GM04503 (cell line): ENCODE measurements at places on chromosomes 7 and 10.

GRCh38 chr7:25985196-25985595, 166.8 kb upstream of the NFE2L3 start:
- no peak for DNase-seq

- DNase-seq = no peak
Measured at GRCh38 chr10:120824881-120825309, 26.3 kb upstream of the WDR11 start.

DNA sequence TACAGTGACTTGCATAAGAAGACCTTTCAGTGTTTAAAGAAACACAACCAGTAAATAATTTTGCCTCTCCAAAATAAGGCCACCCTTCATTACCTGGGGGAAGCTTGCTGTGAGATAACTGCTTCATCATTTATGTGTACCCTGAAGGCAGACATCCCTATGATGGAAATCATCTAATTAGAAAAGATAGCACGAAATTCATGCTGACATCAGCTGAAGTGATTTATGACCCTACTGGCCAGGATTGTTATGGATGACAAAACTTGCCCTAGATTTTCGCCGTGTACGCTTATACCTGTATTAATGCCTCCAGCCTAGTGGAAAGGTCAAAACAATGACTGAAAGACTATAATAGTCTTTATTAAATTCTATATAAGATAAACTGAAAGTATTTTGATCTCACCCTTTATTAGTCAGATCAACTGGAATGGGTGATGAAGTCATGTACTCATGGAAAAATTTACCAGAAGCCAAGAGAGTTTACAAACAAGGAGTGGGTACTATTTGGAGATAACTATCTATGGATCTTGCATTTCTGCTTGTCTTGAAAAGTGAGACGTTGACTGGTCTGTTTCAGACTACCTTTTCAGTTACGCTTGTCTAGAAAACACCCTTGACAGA, 114.2 kb downstream of the PPP1R3A start:
- no peak for DNase-seq

GRCh38 chr10:106757521-106757920, 407.0 kb downstream of the SORCS1 start:
- no peak for DNase-seq

DNA sequence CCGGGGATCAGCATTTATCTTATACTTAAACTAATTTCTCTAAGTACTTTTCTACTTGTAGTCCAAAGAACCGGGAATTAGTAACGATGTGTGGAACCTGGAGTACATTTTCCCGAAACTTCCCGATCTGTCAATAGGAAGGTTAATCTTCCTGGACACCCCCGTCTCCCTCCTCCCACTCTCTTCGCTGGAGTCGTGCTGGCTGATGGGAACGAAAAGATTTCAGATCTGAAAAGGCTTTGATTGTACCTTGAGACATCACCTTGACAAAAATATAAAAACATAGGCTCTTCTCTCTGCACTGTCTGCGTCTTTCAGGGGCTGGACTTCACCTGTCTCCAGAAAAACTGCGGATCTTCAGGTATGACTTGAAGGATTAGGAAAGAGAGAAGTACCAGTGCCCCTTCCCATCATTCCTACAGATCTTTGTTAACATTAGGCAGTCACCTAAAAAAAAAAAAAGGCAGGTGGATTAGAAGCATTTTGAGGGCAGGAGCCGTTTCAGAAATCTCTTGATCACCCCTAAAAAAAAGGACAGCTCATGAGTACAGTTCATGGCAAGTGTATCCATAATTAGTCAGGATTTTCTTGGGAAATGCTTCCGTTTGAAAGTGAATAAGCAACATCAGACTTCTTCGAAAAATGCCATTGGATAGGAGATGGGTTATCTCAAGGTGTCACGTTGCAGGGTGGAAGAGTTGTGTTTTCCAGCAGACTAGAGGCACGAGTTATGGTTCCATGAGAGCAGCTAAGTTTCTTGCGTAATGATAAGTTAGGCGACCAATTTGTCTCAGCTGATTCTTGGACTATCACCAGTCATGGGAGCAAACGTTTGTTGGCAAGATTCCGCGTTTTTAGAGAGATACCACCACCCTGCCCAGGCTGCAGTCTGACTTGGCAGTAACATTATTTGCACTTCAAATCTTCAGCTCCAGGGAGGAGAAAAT, 7.8 kb upstream of the BAMBI start:
- no peak for DNase-seq

DNA sequence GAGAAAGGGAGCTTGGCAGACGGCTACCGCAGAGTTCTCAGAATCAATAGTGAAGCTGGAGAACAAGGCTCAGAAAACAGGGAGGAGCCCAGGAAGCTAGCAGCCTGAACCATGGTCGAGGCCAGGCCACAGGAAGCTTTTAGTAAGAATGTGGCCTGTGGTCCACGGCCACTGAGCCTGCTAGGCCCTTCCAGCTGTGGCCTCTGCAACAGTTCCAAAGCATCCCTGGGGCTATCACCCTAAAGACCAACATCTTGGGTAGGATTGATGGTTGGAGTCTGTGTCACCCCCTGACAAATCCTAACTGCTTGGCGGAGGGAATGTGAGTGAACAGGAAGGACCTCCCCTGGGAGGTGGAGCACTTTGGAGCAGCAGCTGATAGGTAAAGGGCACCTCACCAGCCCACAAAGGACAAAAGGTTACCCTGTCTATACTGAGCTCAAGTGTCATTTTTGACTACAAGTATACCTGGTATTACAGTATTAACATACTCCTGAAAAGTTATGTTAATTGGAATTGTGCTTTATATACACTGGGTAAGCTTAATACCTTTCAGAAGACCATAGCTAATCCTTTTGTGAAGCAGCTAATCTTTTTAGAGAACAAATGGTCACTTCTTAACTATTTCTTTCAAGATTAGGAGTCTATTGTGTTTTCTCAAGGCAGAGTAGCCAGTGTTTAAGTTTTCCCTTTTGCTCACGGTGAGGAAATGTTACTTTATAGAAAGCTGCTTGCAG, 18.7 kb downstream of the PTPRE start:
- DNase-seq = no peak

DNA sequence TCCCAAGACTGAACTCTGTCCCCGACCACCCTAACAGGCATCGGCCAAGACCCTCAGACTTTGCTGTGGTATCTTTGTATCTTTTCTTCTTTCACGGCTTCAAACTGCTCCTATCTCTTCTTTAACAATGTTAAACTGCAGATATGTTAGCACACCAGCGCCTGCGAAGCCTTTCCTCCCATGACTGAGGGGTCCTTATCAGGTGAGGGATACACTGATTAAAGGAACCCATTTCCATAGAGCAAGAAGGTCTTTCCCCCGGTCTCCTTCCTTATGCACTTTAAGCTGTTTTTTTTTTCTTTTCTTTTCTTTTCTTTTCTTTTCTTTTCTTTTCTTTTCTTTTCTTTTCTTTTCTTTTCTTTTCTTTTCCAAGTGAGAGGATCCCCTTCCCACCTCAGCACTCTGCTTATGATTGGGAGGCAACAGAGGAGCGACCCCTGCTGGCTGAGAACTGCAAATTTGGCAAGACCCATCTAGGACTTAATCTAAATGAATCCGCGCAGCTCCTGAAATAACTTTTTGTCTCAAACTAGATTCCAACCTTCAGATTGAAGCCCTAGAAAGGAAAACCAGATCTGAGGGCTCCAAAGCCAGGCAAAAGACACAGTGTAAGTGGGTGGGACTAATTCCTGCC, 109.9 kb downstream of the ITGB8 start:
- DNase-seq = no peak

- no peak for DNase-seq
Measured at GRCh38 chr7:74084722-74085578, 1.3 kb downstream of the LIMK1 start.

DNA sequence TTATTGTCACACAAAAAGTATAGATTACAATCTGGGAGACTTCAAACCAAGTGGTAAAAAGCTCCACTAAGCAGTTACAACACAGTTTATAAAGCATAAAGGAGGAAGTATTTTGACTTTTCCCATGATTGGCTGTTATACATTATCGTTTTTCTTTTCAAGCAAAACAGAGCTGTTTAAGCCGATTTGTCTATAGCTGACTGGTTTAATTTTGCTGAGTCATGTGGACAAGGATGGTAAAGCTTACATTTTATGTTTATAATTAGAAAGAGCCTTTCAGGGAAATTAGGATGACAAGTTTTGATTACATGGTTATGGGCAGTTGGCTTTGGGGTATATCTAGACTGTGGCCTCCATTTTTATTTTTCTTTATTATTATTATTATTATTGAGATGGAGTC, 152.5 kb upstream of the STK17A start:
- DNase-seq = no peak

GRCh38 chr7:138564365-138564764, 104.3 kb downstream of the TRIM24 start:
- DNase-seq = no peak

DNA sequence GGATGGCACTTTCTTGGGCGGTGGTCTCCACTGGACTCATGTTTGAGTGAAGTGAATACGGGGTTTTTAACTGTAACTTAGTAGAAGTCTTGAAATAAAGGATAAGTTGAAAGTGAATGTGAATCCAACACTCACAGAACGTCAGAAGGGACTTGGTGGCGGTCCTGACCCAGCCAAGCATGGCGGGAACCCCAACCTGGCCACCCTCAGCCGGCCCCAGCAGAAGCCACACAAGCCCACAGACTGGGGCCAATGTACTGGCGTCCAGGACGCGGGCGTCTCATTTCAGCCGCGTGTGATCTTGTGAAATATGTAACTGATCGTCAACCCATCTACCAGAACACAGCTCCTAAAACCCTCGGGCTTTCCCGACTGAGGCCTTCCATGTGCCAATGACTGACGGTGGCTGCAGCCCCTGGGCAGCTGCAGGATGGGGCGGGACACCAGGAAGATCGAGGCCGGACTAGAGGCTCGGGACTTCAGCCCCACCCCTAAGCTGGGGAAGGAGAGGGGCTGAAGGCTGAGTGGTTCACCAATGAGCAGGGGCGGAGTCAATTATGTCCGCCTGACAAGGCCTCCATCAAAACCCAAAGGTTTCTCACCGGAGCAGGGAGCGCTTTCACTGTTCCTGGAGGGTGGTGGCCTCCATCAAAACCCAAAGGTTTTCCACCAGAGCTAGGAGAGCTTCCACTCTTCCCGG, 161.5 kb downstream of the MAD1L1 start:
- no peak for DNase-seq

GRCh38 chr10:11510281-11510680, 101.2 kb downstream of the USP6NL start:
- DNase-seq = no peak

GRCh38 chr10:28429045-28429444, 103.9 kb upstream of the WAC start:
- no peak for DNase-seq

- no peak for DNase-seq
Measured at GRCh38 chr7:8146788-8147413, 115.1 kb downstream of the ICA1 start.

GRCh38 chr10:71769279-71769823, 4.0 kb downstream of the VSIR start:
- DNase-seq = no peak

DNA sequence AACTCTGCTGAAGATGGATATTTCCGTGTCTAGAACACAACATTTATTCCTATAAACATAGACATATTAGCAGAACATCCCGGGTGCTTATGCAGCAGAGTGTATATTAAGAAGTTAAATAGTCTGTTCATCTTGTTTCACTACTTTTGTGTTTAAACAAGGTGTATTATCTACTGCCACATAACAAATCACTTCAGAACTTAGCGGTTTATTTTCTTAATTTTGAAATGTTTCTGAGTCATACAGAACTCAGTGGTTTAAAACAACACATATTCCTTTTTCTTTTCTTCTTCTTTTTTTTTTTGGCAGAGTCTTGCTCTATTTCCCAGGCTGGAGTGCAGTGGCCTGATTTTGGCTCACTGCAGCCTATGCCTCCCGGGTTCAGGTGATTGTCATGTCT, 25.8 kb downstream of the DENND10 start:
- DNase-seq = no peak

- no peak for DNase-seq
Measured at GRCh38 chr7:148615085-148615730, 24.6 kb downstream of the C7orf33 start.

DNA sequence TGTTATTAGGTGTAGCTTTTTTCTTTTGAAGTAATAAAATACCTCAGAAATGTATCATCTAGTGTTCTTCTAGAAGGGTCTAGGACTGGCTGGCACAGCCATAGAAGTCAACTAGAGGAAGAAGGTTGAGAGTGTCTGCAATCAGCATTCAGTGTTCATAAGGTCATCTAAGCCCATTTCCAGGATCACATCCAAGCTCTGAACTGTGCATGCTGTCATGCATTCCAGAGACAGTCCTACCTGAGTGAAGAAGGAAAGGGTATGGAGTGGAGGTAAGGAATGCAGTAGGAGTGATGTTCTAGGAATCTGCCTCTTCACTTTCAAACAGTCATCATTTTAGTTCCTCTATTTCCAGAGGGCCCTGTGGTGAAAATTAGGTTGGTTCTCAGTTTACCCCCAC, 789.7 kb downstream of the GATA3 start:
- no peak for DNase-seq

- DNase-seq = no peak
Measured at GRCh38 chr10:10209167-10209566, 808.5 kb upstream of the CELF2 start.

DNA sequence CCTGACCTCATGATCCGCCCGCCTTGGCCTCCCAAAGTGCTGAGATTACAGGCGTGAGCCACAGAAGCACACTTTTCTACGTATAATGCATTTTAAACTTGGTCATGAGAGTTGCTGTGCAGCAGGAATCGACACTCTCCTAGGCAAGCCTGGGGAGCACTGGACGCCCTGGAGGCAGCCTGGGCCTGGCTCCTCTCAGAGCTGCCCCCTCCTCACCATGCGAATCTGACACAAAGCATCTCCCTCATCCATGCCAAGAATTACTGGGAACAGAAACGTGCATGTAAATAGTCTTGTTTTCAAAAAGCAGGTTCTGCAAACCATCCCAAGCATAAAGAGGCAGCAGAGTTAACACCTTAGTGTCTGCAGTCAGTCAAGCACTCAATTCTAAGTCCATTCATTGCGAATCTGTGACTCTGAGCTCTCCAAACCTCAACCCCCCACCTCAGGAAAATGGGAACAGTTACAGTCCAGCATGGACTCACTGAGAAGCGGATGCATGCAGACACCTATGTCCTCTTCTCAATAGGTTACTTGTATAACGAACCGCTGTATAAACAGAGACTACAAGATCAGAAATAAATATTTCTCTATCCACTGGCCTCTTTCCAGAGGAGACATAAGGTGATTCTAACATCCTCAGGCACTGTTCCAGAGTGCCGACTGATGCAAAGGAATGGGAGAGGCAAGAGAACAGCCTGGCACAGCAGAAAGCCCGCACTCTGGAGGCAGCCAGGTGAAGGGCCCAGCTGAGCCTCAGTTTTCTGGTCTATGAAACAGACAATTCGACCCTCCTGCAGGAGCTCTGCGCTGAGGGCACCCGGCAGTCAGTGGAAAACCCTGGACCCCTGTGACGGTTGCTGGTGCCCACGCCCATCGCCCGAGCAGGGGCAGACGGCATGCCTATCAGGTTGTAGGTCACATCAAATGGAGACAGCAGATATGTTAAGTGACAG, 68.9 kb downstream of the MAD1L1 start:
- DNase-seq = no peak

GRCh38 chr7:84049071-84049836, 145.3 kb downstream of the SEMA3A start:
- no peak for DNase-seq
